ENCODE measurements at places on chromosomes 12 and 14.

DNA sequence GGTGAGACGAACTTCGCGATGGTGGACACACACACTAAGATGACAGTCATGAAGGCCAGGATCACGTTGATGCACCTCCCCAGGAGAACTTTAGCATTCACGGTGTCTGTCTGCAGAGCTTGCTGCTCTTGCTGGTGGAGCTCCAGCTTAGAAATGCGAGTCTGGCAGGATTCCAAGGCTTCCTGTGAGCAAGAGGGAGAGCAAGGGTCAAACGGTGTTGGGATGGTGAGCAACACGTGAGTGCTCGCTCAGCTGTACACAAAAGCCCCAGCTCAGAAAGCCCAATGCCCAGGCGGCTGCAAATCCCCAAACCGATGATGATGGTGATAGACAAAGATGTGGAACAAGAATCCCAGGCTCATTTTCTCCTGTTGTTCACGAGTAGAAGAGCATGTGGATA, 78.8 kb downstream of the TMCC3 start:
- DNase-seq, result no peak

DNA sequence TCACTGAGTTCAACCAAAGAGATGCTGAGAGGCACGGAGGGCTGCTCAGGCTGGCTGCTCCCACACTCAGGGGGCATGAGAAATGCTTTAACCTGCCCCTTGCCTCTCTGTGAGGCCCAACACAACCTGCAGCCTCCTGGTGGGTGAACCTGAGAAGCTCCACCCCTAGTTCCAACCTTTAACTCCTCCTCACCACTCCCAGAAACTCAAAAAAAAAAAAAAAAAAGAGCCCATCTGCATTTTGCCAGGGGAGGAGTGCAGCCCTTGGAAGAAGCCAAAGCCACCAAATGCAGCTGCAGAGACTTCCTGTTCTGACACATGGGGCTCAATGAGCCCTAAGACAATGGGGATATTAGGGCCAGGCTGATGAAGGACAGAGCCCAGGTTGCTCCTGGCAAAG, 8.9 kb downstream of the KRT4 start:
- DNase-seq, result no peak

DNA sequence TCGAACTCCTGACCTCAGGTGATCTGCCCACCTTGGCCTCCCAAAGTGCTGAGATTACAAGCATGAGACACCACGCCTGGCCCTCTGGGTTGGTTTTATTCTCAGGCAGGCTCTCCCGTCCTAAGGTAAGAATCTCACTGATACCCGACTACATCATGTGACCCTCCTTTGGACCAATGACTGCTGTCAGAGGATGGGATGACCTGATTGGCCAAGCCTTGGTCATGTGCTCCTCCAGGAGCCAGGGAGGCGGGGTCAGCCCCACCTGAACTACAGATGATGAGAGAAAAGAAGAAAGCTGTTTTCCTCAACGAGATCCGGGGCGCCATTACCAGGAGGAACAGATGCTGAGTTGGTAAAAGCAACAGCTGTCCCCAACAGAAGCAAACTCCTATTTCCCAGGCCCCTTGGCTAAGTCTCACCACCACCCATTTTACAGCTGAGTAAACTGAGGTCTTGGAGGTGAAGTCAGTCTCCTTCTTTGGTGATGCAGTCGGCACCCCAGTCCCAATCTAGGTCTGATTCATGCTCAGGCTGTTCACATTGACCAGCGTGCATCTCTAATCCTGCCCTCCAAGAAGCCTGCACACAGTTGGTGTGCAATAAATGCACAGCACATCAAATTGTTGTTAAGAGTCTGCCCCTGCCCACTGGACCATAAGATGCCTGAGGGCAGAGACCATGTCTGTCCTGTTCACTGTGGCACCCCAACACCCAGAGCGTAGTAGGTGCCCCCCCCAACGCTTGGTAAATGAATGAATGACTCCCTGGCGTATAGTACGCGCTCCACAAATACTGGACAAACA, 118.8 kb downstream of the SCARB1 start:
- DNase-seq, result no peak

DNA sequence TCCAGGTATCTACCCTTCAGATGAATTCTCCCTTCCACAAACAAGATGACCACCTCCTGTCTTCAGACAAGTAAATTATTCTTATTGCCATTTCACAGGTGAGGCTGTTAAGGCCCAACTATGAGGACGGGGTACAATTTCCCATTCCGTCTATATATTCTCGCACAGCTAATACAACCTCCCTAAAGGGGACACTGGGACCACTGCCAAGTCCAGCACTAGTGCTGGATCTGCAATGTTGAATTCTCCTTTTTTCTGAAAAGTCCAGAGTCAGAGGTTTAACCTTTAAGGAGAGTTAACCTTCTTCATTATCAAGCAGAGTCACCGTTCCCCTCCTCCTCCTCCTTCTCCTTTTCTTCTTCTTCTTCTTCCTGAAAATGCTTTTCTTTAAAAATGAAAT, 130.4 kb upstream of the PARP11 start:
- no peak for DNase-seq

DNA sequence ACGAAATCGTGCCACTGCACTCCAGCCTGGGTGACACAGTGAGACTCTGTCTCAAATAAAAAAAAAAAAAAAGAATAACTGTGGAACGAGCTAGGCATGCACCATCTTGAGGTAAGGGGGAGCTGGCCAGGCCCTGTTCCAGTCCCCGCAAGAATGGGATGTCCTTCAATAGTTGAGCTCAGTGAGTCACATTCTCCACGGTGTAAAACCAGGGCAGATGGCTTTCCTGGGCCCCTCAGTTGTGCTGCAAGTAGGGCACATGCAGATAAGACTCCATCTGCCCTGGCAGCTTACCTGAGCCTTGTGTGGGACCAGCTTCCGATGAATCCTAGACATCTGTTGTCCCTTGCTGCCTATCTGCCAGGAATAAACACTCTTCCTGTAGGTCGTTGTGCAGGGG, 312.1 kb downstream of the VRK1 start:
- DNase-seq, result no peak

DNA sequence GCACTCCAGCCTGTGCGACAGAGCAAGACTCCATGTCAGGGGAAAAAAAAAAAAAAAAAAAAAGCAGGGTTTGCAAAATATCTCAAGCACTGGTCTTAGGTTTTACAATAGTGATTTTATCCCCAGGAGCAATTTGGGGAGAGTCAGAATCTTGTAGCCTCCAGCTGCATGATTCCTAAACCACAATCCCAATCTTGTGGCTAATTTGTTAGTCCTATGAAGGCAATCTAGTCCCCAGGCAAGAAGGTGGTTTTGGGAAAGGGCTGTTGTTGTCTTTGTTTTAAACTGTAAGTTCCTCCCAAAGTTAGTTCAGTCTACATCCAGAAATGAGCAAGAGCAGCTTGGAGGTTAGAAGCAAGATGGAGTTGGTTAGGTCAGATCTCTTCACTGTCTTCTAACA, 135.7 kb downstream of the PLXNC1 start:
- DNase-seq, result no peak

- no peak for DNase-seq
These were observed 474.1 kb upstream of the PRICKLE1 start for GRCh38 chr12:43063650-43064049.

DNA sequence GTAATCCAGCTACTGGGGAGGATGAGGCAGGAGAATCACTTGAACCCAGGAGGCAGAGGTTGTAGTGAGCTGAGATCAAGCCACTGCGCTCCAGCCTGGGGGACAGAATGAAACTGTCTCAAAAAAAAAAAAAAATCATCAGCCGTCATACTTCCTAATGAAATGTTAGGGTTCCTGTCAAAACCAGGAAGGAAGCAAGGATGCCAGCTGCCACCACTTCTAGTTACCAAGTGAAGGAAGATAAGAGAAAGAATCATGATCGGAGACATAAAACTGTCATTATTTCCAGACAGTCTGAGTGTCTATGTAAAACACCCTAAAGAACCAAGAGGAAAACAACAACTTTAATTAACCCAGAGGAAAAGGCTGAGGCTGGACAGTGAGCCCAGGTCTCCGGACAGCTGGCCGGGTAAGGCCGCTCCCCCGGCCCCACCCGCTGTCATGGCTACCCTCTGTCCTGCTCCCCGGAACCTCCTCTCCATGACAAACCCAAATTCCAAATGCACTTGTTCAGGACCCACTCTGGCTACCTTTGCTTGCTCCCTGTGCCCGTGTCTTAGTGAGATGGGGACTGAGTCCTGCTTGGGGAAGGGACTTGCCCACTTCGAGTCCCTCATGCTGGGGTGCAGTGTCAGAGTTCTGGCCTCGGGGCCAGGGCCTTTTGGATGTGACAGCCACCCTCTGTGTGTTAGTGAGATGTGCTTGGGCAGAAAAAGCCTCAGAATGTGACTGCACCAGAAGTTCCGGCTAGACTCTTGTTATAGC, 29.0 kb downstream of the SLC6A12 start:
- DNase-seq, result no peak
